Mononuclear cell (primary cell): ENCODE measurements at places on chromosomes 16 and 17. TPM values are rescaled to one million over a fixed set of nuclear protein-coding genes. Genes with fewer than 3 reads are reported as not detected.

Gene ENPP7
- not detected for total RNA-seq

Gene SLFN13
- 15.1 TPM for total RNA-seq

Gene SLC16A6
- total RNA-seq = 35.9 TPM

Gene NPIPA7
- not detected for total RNA-seq

Gene CPHXL
- total RNA-seq = not detected

Gene RANBP10
- 8.5 TPM for total RNA-seq

Gene CEP295NL
- 5.9 TPM for total RNA-seq
